ENCODE measurements at places on chromosomes 3 and 15.

GRCh38 chr3:9401986-9402385 lies 4.6 kb downstream of the SETD5 start:
- DNase-seq, result no peak

- DNase-seq, result no peak
Measured at GRCh38 chr15:41940441-41940857, 31.9 kb downstream of the EHD4 start.

- DNase-seq, result no peak
Measured at GRCh38 chr15:64507845-64508244, 47.5 kb downstream of the ZNF609 start.

GRCh38 chr15:68693071-68693470 lies 114.3 kb downstream of the CORO2B start:
- DNase-seq, result no peak

GRCh38 chr15:66923438-66923881 lies 141.9 kb upstream of the SMAD3 start:
- peak; percentile 12 for DNase-seq

DNA sequence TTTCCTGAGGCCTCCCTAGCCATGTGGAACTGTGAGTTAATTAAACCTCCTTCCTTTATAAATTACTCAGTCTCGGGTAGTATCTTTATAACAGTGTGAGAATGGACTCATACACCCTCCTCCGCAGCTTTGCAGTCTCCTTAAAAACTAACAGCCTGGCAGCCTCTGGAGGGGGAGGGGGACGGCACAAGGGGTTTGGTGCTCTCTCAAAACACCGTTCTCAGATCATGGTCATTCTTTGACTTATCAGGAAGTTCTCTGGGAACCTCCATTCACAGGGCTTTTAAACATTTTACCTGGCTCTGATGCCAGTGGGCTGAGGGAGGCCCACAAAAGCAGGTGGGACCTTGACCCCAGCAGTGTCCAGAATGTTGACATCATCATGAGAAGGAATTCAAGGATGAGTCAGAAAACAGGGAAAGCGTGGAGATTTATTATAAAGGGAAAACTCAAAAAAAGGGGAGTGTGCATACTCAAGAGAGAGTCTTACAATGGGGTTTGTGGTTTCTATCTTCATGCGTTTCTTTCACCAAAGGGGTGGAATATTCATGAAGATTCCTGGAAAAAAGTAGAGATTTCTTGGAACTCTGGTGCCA lies 43.9 kb downstream of the ONECUT1 start:
- DNase-seq, result no peak
